ENCODE measurements at places on chromosomes 3 and 15.
A peak's percentile ranks its signal among the peaks of the same experiment; 100 is the strongest.

- no peak for DNase-seq
These were observed 473.1 kb upstream of the UBE2E2 start for GRCh38 chr3:22729981-22730380.

DNA sequence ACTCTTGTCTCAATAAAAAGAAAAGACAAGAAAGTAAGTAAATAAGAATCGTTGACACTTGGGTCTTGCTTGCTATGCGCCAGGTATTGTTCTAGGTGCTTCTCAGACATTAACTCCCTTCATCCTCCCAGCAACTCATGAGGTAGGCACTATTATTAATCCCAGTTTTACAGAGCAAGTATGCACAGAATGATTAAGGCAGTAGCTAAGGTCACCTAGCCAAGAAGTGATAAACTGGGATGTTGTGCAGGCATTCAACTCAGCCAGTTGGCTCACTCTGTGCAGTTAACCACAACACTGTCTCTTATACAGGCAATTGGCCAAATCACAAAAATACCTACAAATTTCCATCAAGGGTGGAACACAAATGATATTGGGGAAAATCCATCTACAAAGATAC, 1.7 kb upstream of the C3orf33 start:
- DNase-seq, result no peak

GRCh38 chr15:65912235-65912634, 42.9 kb downstream of the RAB11A start:
- DNase-seq, result no peak

GRCh38 chr3:11944052-11944673, 60.0 kb upstream of the SYN2 start:
- peak; percentile 31 for DNase-seq

DNA sequence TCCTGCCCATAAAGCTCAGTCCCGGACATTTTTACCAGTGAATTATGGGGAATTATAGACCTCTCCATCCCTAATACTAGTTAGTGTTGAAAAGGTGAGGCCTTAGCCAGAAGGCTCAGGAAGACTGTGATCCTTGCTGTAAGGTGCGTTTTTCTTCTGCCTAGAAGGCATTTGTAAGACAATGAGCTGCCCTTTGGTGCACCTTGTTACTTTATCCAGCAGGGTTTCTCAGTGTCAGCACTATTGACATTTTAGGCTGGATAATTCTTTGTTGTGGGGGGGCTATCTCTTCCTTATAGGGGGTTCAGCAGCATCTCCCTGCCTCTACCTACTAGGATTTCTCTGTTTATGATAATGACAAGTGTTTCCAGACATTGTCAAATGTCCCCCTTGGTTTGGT, 108.1 kb upstream of the ABHD17C start:
- no peak for DNase-seq

- DNase-seq, result no peak
These were observed 248.8 kb downstream of the NSUN3 start for GRCh38 chr3:94311651-94312050.

GRCh38 chr15:56871867-56872266, 46.6 kb upstream of the TCF12 start:
- DNase-seq, result no peak

- DNase-seq, result no peak
These were observed 4.1 kb upstream of the MINAR1 start for GRCh38 chr15:79427781-79428598.

- DNase-seq, result no peak
These were observed 65.0 kb downstream of the AAGAB start for GRCh38 chr15:67189326-67190051.

DNA sequence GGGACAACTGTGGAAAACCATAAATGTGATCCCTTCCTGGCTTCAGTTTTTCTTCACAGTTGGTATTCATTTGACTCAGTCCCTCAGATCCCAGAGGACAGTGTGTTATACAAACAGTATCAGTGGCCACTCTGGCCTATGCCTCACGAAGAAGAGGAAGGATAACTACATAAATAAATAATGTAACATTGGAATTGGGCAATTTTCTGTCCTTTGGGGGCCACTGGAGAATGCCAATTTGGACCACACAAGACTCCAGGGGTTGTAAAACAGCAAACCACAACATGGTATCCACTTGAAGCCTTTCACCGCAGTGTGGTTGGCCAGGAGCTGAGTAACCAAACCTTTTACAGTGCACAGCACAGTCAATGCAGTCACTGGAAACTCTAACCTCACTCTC, 1077.0 kb downstream of the ROBO2 start:
- DNase-seq, result no peak

DNA sequence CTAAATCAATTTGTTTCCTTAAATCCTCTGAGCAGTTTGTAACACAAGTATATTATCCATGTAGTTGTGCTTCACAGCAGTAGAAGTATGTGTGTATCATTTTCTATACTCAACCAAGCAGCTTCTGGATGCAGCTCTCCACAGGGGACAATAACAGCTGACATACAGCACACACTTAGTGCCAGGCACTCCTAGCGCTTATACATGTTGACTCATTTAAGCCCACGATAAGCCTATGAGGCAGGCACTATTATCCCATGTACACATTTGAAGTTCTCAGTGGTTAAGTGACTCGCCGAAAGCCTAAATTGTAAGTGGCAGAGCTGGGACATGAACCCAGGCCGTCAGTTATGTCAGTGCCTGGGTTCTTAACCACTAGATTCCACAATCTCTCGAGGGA, 20.3 kb upstream of the LPP start:
- DNase-seq, result peak; percentile 70

GRCh38 chr15:91067036-91067435, 33.0 kb upstream of the SV2B start:
- peak; percentile 68 for DNase-seq

- DNase-seq, result no peak
These were observed 24.9 kb upstream of the BMF start for GRCh38 chr15:40133544-40133943.

DNA sequence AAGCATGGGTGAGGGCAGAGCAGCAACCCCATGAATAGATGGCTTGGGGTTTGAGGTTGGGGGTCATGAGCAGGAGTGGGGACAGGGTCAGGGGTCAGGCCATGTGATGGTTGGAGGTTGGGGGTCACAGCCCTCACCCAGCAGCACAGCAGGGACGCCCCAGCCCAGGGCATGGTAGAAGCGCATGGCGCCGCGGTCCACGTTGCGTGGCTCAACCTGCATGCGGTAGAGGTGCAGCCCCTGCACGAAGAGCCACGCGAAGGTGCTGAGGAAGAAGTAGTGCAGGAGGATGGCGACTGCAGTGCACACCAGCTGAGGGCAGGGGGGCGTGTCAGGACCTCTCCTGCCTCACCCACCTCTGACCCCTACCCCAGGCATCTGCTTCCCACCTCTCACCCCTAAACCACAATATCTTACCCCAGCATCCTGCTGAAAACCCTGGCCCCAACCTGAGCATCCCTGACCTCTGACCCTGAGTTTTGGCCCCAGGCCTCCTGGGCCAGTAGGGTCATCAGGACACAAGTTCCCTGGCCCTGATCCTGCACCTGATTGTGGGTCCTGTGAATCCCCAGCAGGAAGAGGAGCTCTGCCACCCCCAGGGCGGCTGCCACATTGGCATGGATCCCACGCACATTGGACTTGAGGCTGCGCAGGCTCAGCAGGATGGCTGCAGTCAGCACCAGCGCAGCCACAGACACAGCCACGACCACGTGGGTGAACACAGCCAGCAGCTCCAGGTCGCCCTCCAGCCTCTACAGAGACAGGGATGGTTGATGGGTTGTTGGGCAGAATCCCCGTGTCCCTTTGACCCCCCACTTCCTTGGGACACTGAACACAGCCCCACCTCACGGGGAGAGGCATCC, 9.9 kb upstream of the SLC26A6 start:
- no peak for DNase-seq

DNA sequence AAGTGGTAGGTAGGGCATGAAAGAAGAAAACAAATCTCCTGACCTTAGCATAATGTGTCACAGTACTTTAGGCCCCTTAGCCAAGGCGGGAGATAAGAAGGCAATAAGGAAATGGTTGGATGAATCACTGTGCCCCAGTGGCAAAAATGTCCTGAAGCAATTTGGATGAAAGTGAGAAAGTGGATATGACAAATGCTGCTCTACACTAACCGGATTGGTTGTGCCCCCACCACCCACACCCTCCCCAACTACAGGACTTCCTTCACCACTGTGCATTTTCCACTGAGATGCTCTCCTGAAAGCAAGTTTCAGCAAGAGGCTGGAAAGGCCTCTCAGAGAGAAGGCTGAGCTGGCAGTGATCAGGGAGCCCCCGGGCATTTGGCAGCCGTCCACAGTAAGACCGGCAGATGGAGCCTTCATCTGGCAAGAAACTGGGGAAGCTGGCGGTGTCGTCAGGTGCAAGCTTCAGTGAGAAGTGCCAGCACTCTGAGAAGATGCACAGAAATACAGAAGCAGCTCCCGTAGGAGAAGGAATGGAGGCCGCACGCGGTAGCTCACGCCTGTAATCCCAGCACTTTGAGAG, 63.8 kb downstream of the ATP1B3 start:
- DNase-seq, result peak; percentile 14

GRCh38 chr15:53447053-53447574, 312.3 kb downstream of the WDR72 start:
- no peak for DNase-seq

DNA sequence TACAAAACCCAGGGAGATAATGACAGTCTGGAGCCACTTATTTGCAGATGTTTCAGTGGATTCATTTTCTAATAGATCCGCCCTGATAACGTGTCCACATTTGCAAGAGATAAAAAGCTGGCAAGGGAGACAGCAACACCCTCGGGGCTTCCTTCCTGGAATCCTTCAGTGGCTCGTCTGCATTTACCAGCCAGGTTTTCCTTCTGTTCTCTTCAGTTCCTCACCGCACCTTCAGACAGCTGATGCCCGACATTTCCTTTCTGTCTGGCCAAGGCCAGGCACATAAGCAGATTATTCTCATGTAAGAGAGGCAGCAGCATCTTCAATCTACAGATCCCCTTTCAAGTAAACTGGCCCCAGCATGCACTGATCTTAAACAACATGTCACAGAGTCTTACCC, 56.2 kb upstream of the SPATA12 start:
- DNase-seq, result no peak

DNA sequence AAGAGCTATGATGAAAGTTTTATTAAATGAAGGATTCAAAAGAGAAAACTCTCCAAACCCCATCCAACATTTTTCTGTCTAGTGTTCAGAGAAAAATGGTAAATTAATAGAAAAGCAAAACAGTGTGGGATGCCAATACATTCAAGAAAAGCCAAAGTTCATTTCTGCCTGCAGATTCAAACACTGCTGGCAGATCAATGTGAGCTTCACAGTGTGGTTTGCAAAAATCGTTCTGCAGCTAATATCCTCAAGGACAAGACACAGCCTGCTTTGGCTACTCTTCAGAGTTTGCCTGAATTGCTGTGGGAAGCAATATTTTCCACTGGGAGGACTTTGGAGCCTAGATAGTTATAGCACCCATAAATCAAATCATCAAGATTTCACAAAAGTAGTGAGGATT, 619.9 kb upstream of the SUCLG2 start:
- DNase-seq, result no peak

GRCh38 chr3:122091602-122092295, 36.6 kb downstream of the CD86 start:
- DNase-seq, result no peak

Data from HCEC 1CT (cell line).